Stimulated activated CD8-positive, alpha-beta memory T cell treated with anti-CD3 and anti-CD28 coated beads, Interleukin-7, amount 100 ng/mL, for 1 hour (primary cell): ENCODE measurements at places on chromosomes 4 and X.

GRCh38 chr4:150039274-150040127 lies 38.7 kb upstream of the DCLK2 start:
- DNase-seq, result no peak

- DNase-seq, result no peak
Measured at GRCh38 chr4:56531149-56531770, 25.7 kb downstream of the ARL9 start.

DNA sequence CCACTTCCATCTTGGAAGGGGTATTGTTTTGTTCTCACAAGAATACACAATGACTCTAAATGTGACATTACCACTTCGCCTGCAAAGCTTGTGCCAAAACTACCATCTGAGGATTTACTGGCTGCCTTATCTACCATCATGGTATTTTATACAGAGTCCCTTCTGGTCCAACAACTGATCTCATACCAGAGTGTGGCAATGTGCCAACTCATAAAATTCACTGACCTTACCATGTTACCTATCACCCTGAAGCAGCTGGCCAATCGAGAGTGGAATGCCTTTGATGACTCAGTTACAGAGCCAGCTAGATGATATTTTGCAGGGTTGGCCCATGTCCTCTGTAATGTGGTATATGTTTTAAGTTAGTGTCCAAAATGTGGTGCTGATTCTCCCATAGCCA lies 3.8 kb upstream of the SERPINA7 start:
- no peak for DNase-seq

GRCh38 chrX:150058728-150059127 lies 120.4 kb upstream of the EOLA2 start:
- DNase-seq, result no peak

- no peak for DNase-seq
Measured at GRCh38 chrX:19512961-19513360, 2.3 kb downstream of the MAP3K15 start.

DNA sequence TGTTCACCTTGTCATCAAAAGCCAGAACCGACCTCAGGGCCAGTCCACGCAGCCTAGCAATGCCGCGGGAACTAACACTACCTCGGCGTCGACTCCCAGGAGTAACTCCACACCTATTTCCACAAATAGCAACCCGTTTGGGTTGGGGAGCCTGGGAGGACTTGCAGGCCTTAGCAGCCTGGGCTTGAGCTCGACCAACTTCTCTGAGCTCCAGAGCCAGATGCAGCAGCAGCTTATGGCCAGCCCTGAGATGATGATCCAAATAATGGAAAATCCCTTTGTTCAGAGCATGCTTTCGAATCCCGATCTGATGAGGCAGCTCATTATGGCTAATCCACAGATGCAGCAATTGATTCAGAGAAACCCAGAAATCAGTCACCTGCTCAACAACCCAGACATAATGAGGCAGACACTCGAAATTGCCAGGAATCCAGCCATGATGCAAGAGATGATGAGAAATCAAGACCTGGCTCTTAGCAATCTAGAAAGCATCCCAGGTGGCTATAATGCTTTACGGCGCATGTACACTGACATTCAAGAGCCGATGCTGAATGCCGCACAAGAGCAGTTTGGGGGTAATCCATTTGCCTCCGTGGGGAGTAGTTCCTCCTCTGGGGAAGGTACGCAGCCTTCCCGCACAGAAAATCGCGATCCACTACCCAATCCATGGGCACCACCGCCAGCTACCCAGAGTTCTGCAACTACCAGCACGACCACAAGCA lies 898 bp downstream of the UBQLN2 start:
- no peak for DNase-seq

DNA sequence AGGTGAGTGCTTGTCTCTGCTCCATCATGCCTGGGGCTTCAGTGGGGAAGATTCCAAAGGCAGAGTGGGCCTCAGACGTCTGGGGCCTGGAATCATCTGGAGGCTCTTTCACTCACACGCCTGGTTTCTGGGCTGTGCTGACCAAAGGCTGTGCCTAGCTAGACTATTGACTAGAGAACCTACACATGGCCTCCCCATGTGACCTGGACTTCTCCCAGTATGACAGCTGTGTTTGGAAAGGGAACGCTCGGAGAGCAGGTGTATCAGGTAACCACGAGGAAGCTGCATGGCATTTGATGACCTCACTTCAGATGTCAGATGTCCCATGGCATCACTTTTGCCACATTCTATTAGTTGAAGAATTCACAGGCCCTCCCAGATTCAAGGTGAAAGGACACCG lies 51.0 kb downstream of the ADGRL3 start:
- no peak for DNase-seq

- DNase-seq, result no peak
Measured at GRCh38 chrX:100447655-100448397, 37.8 kb upstream of the PCDH19 start.

GRCh38 chrX:103099691-103100090 lies 6.7 kb upstream of the NXF3 start:
- DNase-seq, result no peak

GRCh38 chr4:76651616-76652015 lies 216.6 kb downstream of the SHROOM3 start:
- DNase-seq, result no peak

GRCh38 chr4:184166736-184167135 lies 50.9 kb downstream of the ENPP6 start:
- no peak for DNase-seq

DNA sequence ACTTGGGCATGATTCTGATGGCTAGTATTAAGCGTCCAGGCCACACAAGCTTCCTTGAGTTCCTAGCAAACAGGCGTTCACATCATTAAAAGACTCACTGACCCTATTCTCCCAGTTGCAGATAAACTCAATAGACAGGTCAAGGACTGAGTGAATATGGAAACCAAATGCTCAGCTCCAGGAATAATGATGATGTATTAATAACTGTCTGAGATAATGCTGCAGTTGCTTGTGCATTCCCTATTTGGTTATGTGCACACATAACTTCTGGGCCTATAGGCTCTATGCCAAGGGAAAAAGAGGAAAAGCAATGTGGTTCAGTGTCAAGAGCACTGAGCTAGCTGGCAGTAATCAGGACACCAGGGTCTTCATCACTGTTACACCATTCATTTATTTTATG lies 3.5 kb downstream of the RAB9B start:
- DNase-seq, result no peak

- no peak for DNase-seq
Measured at GRCh38 chr4:87009095-87009648, 74.4 kb downstream of the AFF1 start.

DNA sequence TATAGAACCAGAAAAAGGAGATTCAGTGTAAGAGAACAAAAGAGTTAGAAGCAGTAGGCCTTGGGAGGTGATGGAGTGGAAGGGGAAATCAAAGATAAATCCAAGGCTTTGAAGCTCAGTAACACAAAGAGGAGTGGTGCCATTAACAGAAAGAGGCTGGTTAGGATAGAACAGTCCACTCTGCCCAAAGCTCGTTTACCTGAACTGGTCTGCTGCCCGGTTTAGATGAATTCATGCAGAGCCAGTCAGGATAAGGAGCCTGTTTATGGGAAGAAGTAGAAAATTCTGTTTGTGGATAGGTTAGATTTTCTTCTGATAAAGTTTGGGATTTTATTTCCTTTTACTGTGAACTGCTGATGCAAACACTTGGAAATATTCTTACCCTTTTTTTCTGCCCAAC lies 80.6 kb downstream of the HMGB2 start:
- no peak for DNase-seq

- DNase-seq, result no peak
Measured at GRCh38 chr4:146842876-146843275, 102.8 kb downstream of the TTC29 start.

DNA sequence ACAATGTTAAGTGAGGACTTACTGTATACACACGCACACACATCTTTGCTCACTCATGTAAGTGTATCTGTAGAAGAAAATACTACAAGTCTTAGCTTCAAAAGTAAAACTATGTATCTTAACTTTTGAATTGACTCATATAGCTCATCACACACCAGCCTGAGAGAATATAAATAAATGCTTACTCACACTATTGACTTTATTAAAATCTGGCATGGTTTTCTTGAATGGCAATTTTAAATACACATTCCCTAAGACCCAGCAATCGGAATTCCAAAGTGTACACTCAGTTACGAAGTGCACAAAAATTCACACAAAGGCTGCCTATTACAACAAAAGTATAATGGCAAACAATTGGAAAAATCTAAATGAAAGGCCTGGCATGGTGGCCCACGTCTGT lies 2.0 kb downstream of the ERCC6L start:
- DNase-seq, result no peak

DNA sequence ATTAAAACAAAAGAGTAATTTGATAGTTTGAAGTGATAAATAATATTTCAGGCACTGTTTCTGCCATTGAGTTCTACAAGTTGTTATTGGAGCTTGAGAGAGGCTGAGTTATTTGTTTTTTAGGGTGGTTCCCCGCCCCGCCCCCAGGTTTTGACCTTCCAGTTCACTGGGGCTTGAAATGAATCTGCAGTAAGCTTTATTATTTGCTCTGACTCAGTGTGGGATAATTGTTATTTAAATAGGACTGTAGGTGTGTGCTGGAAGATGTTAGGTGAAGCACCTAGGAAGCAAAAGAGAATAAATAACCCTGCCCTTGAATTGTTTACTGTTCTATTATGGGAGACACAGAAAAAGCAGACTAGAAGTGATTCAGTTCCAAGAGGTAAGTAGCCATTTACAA lies 81.2 kb upstream of the KCNIP4 start:
- no peak for DNase-seq

DNA sequence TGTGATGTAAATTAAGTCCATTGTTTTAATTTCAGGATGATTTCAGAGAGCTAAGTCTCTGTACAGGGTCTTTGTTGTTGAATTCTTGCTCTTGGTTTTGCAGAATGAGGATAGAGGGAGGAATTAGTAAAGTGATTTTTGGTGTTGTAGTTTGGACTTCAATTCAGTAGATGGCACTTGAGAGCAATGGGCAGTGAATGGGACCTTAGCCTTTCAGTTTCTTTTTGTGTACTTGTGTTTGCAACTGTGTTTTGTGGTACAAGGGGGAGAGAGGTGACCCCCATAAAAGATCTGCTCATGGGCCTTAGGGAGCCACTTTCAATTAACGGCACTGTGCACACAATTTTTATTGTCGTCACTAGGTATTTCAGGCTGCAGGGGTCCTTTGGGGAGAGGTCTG lies 340.0 kb downstream of the DCAF12L2 start:
- DNase-seq, result no peak

- DNase-seq, result no peak
Measured at GRCh38 chr4:123517176-123517575, 120.6 kb downstream of the SPRY1 start.

GRCh38 chr4:23333556-23333945 lies 556.3 kb downstream of the PPARGC1A start:
- DNase-seq, result no peak

- no peak for DNase-seq
Measured at GRCh38 chrX:118901991-118902390, 72.4 kb upstream of the LONRF3 start.

DNA sequence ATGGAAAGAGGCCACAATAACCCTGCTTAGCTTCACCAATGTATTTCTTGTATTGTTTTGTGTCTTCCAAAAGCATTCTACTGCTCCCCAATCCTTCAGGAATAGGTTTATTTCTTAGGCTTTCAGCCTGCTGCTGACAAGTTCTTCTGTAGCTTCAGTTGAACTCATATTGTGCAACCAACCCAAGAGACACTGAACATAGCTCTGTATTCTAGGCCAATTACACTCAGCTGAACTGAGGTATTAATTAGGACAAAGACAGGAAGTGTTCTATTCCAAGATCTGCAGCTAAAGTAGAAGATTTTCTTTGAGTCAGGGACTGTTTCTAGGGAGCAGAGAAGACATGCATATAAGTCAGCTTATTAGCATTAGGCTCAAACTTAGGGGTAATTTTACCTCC lies 151.8 kb downstream of the LHFPL1 start:
- DNase-seq, result no peak

DNA sequence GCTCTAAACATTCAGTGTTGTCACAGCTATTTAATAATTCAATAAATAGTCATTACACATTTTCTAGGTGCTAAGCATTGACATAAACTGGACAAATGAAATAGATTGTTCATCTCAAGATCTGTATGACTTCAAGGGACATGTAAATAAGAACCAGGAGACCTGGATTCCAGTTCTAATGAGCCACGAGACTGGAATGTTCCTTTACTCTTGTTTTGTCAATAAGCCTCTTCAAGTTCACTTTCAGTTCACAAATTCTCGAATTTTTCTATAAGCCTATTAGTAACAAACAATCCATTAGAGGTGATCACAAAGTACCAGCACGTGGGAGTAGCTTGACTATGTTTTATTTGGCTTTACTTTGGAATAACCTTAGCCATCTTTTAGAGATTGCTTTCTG lies 514.0 kb upstream of the SMIM31 start:
- DNase-seq, result no peak

DNA sequence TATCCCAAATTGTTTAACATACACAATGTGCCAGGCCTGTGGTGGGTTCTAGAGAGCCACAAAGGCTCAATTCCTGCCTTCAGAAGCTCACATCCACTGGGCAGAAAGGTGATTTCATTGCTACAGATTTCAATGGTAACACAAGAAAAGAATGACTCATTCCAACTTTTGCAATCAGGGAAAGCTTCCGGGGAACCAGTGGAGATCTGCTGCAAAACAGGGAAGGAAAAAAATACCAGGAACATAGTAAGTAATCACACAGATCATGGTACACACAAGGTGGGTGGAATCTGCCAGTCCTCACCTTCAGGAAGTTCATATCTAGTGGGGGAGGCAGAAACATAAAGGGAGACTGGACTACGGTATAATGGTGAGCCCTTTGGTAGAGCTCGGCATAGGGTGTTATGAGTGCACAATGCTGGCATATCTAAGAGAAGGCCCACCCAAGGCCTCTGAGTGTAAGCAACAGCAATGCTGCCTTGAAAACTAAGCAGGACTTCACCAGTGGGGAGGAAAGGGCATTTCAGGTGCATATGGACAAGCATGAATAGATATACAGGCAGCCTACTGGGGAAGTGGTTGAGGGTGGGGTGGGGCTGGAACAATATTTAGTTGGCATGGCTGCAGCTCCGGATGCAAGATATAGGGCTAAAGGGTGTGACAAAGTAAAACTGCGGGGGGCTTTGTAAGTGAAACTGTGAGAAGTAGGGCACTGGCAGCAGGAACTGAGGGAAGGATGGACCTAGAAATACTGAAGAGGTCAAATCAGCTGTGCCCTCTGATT lies 24.2 kb downstream of the GPRIN3 start:
- no peak for DNase-seq

DNA sequence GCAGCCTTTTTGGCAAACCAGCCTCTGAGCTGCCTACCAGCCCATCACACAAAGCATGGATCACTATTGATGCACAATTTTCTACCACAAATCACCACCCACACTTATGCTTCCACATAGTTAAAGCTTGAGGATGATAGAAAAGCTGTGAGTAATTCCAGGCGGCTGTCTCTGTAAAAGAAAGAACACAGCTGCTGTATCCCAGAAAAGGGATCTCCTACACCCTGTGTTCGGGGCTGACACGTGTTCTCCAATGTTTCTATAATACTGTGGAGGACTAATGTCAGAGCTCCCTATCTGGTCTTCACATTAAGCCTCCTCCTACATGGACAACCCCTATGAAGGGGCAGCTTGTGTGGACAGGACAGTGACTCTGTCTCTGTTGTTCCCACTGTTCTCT lies 12.5 kb upstream of the BRS3 start:
- DNase-seq, result no peak
